ENCODE measurements at places on chromosomes 2 and 18.

- no peak for DNase-seq
Measured at GRCh38 chr18:62101321-62101721, 85.5 kb downstream of the PIGN start.

- peak; percentile 27 for DNase-seq
Measured at GRCh38 chr2:32977228-32977758, 30.5 kb downstream of the LTBP1 start.

DNA sequence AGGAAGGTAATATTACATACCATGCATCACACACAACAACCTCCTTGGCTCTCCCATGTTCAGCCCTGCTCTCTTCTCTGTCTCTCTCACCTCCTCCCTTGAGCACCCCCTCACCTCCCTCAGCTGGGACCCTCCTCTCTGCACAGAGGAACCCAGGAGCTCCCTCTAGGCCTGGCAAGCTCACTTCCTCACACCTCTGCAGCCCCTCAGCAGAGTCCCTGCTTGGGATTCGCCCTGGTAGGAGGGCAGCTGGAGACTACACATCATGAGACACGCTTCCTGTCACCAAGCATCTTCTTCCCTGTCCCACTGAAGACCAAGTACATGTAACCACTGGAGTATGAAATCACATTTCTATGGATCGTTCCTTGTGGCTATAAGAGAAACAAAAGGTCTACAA, 51.0 kb downstream of the ADD2 start:
- DNase-seq: no peak

- no peak for DNase-seq
Measured at GRCh38 chr2:39663187-39663930, 2.4 kb upstream of the TMEM178A start.

DNA sequence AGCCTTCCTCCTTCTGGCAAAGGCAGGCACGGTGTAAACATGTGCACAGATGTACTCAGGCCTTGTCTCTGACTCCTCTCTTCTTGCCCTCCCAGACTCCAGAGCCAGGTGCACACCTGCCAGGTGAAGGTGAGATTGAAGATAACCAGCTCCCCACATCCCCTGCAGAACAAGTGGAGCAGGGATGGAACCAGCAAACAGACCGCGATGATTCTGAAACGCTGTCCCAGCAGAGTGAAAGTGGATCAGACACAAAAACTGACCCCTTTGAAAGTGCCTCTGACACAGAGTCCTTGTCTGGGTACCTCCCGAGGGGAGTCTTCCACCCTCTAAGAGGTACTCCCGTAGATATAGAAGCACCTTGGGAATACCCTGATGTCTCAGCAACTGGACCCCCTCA, 77.2 kb downstream of the ARHGEF4 start:
- no peak for DNase-seq

DNA sequence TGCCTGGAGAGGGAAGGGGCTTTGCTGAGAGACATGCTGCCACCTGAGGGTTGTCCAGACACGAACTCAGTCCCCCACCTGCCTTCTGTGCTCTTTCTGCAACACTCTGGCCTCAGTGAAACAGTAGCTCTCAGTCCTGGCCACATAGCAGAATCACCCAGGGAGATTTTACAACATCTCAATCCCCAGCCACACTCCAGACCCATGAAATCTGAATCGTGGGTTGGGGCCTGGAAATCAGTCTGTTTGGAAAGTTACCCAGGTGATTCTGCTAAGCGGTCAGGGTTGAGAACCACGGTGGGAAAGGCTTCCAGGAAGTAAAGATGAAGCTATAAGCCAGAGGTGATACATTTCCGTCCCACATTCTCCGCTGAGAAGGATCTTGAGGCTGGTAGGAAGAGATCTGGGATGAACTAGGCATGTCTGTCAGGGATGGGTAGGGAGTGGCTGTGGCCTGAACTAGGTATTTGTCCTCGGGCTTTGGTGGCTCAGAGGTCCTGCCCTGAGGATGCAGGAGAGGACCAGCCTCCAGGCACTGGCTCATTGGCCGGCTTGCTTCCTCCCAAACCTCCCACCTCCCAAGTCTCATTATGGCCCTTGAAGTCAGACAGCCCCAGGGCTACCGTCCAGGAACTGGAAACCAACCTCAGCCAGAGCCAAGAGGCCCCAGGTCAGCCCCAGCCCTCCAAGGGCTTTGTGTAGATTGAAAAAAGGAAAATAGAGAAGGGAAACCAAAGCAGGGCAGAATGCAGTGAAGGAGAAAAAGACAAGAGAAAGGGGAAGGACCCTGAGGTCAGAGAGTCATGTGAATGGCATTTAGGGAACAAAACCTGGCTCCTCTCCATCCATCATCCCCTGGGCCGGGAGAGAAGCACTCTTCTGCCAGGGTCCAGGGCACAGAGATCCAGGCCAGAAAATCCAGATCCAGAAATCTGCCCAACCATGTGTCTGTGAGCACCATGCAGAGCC, 119.6 kb downstream of the ZFP36L2 start:
- DNase-seq: no peak

- no peak for DNase-seq
Measured at GRCh38 chr2:68537011-68537410, 69.6 kb downstream of the APLF start.

DNA sequence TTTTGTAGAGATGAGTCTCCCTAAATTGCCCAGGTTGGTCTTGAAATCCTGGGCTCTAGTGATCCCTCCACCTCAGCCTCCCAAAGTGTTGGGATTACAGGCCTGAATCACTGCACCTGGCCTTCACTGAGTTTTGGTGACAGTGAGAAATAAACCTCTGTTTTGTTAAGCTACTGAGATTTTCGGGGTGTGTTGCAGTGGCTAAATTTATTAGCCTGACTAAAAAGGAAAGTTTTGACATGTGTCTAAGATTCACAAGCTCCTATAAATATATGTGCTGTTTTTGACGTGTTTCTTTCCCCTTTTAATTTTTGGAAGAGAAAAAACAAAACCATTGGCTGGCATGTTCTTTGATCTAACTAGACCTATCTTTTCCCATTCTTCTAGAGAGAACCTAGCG, 190.5 kb upstream of the MC4R start:
- DNase-seq: no peak

DNA sequence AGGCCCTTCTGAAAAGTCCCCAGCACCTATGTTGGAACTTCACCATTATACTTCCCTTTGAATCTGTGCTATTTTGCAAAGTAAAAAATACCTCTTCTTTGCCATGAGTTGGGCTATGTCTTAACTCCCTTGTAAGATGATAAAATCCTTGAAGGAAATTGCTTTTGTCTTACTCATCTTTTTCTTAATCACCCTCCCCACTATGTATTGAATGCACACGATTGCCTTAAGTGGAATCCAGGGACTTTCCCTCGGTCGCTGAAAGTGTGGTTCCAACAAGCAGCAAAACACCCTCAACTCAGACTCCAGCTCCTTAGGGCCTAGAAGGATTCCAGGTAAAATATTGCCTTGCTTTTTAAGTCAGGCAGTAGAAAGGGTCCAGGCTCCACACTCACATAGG, 173.2 kb upstream of the ARL4C start:
- DNase-seq: peak; percentile 81

DNA sequence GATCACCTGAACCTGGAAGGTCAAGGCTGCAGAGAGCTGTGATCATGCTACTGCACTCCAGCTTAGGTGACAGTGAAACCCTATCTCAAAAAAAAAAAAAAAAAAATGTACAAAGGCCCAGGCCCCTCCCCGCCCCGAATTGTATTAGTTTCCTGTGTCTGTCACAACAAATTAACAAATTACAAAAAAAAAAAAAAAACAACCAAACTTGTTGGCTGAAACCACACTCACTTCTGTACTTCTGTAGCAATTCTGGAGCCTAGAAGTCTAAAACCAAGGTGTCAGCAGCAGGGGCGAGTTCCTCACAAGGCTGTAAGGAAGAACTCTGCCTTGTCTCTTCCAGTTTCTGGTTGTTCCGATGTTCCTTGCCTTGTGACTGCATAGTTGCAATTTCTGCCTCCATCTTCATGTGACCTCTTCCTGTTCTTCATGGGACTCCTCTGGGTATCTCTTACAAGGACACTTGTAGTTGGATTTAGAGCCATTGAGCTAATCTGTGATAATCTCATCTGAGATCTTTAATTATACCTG, 100.8 kb upstream of the ZSWIM2 start:
- no peak for DNase-seq

- no peak for DNase-seq
Measured at GRCh38 chr2:179745635-179746256, 115.7 kb downstream of the ZNF385B start.

GRCh38 chr18:11733031-11733430, 44.0 kb downstream of the GNAL start:
- peak; percentile 54 for DNase-seq

- DNase-seq: no peak
Measured at GRCh38 chr2:20348542-20348941, 2.1 kb downstream of the PUM2 start.

All from HT1080 (cell line).